ENCODE measurements at places on chromosomes 3 and 15.

GRCh38 chr3:3648988-3649679 lies 150.1 kb upstream of the LRRN1 start:
- no peak for DNase-seq

- DNase-seq = no peak
Measured at GRCh38 chr3:71962561-71963240, 177.8 kb upstream of the PROK2 start.

GRCh38 chr15:83207660-83208366 lies at the start of gene HDGFL3:
TSS of gene HDGFL3 (minus strand) at chr15:83207823. CDS start at chr15:83207414, 409 bp downstream.
- peak; percentile 10 for DNase-seq

DNA sequence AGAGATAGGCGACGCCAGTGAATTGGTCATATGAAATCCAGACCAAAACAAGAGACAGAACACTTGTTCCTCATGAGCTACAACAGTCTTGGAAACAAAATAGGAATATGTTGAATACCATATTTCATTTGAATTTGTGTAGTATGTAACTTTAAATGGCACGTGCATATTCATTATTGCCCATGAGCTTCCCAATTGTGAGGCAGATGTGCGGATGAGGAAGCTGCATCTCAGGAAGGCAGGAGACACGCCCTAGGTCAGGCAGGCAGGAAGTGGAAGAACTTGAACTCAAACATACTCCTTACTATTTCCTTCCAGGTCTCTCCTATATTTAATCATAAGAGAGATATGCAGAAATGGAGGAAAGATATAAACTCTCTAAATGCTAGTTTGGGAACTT lies 106.8 kb upstream of the SLC2A2 start:
- DNase-seq = no peak

GRCh38 chr15:55741833-55742497 lies 987 bp downstream of the PRTG start:
- no peak for DNase-seq

DNA sequence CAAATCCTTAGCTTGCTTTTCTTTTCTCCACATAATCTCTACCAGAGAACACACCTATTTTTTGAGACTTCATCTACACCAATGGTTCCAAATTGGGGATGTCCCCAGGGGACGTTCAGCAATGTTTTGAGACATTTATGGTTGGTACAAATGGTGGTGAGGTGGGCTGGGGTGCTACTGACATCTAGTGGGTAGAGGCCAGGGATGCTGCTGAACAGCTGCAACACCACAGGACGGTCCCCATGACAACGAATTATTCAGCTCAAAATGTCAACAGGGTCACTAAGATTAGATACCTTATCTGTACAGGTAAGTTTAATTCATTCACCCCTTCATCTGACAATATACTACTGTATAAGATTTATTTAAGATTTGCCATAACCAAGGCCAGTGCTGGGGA lies 14.4 kb downstream of the GK5 start:
- no peak for DNase-seq

GRCh38 chr15:29208352-29208751 lies 61.3 kb downstream of the NSMCE3 start:
- DNase-seq = no peak

- no peak for DNase-seq
Measured at GRCh38 chr3:58041826-58042324, 33.7 kb downstream of the FLNB start.

- DNase-seq = no peak
Measured at GRCh38 chr15:86620157-86620556, 540.5 kb downstream of the AGBL1 start.

GRCh38 chr15:23401627-23402026 lies 45.4 kb downstream of the GOLGA6L2 start:
- DNase-seq = no peak

DNA sequence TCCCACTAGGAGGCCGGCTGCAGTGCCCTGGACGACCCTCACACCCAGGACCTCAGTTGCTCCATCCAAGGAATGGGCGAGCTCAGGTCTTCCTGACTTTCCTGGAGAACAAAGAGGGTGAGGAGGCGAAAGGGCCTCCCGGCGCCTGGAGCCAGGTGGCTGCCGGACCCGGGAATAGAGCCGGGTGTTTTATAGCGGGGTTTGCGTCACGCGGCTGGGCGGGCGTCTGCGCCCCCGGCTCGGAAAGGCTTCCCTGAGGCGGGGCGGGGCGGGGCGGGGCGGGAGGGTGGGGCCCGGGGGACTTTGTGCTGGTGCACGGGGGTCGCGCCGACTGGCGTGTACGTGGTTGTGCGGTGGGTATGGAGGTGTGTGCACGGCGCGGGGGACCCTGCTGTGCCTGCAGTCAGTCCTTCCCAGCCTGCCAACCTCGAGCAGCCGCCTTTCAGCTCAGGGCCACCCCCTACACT lies 4.6 kb upstream of the PRKCD start:
- DNase-seq = no peak

- no peak for DNase-seq
Measured at GRCh38 chr3:33119891-33120290, 6.1 kb downstream of the CRTAP start.

- DNase-seq = no peak
Measured at GRCh38 chr15:72358650-72359171, 17.1 kb downstream of the HEXA start.

DNA sequence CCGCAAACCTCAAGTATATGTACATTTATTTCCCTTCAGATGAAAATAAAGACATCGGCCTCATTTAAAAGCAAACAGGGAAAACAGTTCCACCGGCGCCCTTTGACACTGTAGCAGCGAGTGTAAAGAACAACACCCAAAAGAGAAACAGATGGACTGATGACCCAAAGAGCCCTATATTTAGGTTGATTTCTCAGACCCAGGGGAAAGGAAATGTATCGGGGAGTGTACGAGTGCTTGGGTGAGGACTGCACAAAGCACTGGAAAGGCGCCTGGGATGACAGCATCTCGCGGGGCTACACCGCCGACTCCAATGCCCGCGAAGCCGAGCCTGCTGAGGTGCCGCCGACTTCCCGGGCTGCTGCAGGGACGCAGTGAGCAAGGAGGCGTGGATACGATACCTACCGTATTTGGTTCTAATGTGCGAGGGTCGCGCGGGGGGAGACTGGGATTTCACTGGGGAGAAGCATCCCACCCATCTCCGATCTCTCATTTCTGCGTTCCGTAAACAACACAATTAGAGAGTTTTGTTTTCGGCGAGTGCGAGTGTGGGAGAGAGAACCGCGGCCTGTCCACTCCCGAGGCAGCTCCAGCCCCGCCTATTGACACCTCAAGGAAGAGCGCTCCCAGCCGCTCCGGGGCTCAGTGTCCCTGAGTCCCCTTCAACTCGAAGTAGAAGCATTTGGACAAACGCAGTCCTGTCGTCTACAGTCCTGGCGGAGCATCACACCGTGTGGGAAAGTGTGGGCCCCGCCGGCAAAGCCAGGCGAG lies 2.0 kb downstream of the MECOM start:
- DNase-seq = no peak

GRCh38 chr3:16601537-16602005 lies 3.7 kb downstream of the DAZL start:
- no peak for DNase-seq

DNA sequence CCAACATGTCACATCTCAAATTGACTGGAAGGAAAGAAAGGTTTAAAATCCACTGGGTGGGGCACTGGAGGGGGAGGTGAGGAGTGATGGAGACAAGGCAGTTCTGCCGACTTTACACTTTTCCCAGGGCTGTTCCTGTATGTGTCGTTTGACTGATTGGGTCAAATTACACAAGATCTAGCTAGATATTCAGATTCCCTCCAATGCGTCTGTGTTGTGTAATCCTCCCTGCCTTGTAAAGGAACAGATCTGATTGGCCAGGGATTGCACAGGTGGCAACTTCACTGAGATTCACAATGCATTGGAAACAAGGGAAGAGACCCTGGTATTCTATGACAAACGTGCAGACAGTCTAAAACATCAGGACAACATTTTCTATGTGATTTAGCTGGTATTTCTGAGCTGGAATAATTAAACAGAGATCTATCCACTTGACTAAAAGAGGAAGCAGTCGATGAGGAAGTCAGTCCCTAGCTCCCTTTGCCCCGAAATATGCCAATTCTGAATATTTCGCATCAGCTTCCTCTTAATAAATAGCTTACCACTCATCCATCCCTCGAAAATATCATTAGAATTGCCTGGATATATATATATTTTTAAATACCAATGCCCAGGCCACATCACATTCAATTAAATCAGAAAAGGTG lies 312.9 kb downstream of the RORA start:
- DNase-seq = no peak

DNA sequence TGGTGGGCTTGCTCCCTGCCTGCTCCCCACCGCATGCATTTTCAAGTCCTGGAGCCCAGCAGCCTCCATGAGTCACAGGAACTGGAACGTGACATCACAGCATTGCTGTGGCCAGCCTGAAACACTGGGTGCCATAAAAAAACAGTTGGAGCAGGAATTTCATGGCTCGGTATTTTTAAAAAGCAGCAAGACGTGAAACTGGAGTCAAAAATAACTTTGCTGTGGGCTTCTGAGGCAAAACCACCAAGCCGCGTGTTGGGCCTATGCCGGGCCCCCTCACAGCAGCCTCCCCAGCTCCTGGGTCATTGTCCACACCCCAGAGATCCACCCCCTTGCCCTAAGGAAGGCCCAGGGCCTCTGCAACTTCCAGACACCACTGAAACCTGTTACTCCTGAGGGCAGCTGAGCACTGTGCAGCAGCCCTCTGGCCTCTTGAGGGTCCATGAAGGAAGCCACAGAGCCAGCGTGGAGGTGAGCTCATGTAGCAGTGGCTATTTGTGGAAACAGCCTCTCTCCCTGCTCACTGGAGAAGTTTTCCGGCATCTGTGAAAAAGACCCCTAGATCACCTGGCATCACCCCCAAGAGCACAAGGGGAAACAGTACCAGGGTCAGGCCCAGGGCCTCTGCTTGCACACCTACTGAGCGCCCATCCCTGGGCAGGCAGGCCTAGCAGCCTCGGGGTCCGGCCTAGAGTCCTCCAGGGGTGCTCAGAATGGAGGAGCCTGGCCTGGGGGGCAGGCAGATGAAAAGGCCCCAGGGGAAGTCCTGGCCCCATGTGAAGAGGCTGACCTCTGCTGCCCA lies 34.0 kb upstream of the DUSP7 start:
- no peak for DNase-seq

GRCh38 chr3:186097663-186098451 lies 11.0 kb downstream of the ETV5 start:
- no peak for DNase-seq

DNA sequence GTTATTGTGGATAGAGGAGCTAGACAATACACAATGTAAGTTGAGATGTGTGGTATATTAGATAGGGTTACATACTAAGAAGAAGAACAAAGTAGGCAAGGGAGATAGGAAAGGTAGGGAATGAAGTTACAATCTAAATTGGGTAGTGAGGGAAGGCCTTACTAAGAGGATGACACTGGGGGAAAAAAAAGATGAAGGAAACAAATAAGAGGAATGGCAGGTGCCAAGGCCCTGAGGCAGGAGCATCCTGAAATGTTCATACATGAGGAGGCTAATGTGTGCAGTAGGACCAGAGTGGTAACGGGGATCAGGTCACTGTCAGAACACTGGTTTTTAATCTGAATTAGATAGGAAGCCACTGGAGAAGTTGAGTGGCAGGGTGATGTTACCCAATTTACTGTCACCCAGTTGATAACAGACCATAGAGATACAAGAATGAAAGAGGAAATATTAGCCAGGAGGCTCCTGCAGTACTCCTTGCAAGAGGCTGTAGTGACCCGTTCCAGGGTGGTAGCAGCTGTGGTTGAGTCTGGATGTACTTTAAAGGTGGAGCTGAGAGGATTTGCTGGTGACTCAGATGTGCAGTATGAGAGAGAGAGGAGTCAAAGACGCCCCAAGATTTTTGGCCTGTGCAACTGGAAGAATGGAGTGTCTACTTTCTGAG lies 14.4 kb downstream of the RTP1 start:
- no peak for DNase-seq

DNA sequence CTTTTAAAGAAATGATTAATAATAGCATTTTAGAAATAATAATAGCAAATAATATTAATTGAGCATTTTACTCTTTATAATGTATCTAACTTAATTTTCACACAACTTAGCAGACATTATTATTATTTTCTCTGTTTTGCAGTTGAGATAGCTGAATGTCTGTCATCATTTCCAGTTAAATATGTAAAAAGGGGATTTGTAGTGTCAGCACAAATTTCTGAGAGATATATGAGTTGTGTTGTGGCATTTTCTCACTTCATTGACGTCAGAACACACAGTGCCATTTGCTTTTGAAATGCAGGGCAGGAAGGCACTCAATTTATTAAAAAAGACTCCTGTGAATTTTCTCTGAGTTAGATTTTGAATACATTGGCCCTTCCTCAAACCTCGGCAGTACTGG lies 111.0 kb downstream of the GRM7 start:
- no peak for DNase-seq

GRCh38 chr15:37252530-37252929 lies 152.2 kb upstream of the MEIS2 start:
- DNase-seq = no peak

DNA sequence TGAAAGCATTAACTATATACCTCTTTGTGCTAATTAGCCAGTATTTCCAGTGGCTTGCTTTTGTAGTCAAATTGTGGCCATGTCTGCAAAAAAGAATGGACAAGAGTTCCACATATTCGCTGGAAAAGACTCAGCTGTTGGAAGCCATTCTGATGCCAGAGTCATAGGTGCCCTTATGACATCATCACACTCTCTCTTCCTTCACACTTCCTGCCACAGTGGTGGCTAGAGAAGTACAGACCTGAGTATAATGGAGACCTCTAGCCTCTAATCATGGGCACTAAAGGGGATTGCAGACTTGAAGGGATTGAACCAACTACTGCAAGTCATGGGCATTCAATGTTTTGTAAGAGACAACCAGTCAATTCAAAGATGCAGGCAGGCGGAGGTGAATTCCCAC lies 38.3 kb upstream of the IQCF6 start:
- no peak for DNase-seq

- no peak for DNase-seq
Measured at GRCh38 chr3:37582086-37582485, 279.6 kb upstream of the CTDSPL start.

DNA sequence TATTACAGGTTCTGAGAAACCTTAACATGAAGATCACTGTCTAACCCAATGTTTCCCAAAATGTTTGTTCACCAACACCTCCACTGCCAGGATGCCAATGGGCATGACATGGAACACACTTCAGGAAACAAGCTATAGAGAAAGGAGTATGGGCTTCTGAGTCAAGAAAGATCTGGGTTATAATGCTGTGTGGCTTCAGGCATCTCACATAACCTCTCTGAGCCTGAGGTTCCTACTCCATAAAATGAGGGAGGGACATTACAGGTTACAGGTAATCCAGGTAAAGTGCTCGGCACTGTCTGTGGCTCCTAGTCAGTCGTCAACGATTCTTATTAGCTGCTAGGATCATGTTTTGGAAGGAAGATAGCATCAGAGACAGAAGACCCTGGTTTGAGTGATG lies 126.4 kb upstream of the SMAD3 start:
- no peak for DNase-seq

- DNase-seq = no peak
Measured at GRCh38 chr15:65766422-65767263, 25.4 kb downstream of the DENND4A start.

DNA sequence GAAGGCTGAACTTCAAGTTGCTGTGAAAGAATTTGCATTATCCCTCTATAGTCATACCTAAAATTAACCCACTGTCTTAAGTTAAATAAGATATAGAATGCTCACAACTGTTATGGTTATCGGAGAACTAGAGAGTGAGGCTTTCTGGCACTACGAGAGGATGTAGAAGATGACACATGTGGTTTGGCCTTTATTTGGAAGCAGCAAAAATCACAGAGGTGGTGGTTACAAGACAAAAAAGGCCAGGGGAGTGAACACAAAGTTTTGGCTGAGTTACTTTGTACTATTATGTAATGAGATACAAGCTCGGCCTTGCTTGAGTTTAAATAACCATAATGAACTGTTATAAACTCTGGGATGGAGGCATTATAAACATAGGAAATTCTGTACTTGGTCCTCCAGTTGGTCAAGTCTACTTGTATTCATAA lies 78.3 kb upstream of the ICE2 start:
- DNase-seq = no peak
